ENCODE measurements at places on chromosomes 7 and 10. TPM values are rescaled to one million over a fixed set of nuclear protein-coding genes. Genes with fewer than 3 reads are reported as not detected.

DNA sequence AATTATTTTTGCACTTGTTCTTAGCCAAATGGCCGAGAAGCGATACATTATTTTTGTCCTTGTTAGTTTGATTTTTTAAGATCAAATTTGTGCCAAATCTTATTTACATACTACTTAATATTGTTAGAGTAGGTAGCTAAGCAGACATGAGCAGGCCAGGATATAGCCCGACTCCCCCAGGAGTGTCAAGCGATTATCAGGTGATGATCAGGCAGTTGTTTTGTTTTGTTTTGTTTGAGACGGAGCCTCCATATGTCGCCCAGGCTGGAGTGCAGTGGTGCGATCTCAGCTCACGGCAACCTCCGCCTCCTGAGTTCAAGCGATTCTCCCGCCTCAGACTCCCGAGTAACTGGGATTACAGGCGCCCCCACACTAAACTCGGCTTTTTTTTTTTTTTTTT lies 71.1 kb downstream of the LYZL2 start:
- no peak for DNase-seq

GRCh38 chr10:128579901-128580300 lies 453.7 kb upstream of the MKI67 start:
- no peak for DNase-seq

DNA sequence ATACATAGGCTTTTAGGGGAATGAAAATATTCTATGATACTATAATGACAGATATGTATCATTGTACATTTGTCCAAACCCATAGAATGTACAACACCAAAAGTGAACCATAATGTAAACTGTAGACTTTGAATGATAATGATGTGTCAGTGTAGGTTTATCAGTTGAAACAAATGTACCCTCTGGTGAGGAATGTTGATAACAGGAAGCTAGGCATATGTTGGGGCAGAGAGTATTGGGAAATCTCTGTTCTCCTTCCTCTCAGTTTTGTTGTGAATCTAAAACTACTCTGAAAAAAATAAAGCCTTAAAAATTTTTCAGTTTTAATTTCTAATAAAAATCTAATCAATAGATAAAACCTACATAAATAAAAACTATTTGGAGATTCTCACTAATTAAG lies 36.9 kb downstream of the C1GALT1 start:
- no peak for DNase-seq

DNA sequence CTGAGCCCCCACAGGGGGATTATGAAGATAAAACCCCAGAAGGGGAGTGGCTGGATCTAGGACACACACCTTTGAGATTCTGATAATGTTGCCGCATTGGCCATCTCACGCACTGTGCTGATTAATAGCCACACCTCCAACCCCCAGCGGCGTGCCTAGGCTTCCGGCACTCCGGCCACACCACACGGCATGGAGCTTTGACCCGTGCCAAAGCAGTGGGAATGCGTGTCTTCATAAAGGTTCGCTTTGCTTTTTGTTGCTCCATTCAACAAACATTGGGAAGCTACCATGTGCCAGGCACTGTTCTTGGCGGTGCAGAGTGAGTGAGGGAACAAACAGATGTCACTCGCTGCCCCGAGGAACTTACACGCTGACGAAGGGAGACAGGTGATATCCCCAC lies 117.6 kb downstream of the TCERG1L start:
- DNase-seq: no peak

DNA sequence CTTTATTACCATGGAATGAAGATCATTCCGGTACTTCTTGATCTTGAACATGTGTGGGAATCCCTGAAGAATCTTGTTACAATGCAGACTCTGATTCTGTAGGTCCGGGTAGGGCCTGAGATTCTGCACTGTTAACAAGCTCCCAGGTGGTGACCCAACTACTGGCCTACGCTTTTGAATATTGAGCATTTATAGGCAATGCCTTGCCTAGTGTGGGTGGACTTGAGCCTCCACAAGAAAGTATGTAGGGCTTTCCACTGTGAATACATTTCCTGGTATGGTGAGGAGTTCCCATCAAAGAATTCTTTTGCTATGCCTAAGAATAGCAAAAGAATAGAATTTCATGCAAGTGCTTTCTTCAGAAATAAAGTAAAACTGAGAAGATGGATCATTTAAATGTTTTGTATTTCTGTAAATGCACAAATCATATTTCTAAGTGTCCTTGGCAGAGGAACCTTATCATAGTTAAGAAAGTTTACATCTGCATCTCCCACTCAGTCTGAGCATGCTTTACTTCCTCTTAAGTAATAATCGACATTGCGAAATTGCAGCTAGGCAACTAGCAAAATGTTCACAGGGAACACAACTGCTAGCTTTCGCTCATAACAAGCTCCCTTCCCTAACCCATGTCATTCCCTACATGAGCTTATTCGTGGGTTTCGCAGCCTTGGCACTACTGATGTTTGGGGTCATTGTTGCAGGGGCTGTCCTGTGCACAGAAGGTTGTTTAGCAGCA lies 71.4 kb downstream of the AHR start:
- DNase-seq: peak; percentile 88

- no peak for DNase-seq
Measured at GRCh38 chr10:78491812-78492211, 458.1 kb downstream of the RPS24 start.

Gene PPP1R17
- total RNA-seq: not detected

Gene PRKAR2B
- total RNA-seq: not detected

Gene GPR85
- not detected for total RNA-seq

Gene CFAP58
- total RNA-seq: 0.03 TPM

Gene SH2D4B
- total RNA-seq: not detected

Gene NRCAM
- total RNA-seq: 0.61 TPM

Gene TMEM176B
- 1.0 TPM for total RNA-seq
